ENCODE measurements at places on chromosomes 4 and X.
A peak's percentile ranks its signal among the peaks of the same experiment; 100 is the strongest.

- DNase-seq = no peak
Observed at GRCh38 chrX:3811331-3812311, 98.2 kb upstream of the PRKX start.

DNA sequence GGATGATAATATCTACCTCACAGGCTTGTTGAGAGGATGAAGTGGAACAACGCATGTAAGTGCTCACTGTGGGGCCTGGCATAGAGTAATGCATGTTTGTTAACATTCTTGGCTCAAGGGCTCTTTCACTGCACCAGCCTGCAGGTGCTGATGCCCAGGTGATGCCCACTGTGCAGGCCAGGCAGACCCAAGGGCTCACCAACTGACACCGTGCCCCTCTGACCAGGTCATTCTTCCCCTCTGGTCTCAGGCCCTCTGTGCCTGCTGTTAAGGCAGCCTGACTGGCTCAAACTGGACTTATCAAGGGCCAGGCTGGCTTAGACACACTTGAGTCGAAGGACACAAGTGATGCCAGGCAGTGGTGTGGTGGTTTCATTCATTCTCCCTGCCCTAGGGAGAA is 90.5 kb downstream of the PJA1 start:
- no peak for DNase-seq

DNA sequence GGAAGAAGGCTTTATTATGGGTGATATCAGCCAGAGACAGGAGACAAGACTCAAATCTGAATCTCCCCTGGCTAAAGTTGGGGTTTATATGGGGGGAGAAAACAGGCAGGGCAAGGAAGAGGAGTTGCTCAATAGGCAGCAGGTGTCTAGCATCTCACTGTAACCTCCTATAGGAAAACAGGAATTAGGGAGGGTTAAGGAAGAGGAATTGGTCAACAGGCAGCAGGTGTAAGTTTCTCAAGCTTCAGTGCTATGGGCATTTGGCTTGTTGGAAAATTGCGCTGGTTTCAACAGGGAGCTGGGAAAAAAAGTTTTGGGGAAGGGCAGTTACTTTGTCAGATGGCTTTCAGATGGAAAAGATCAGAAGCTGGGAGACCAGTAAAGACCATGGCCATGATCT is 206.4 kb downstream of the NWD2 start:
- DNase-seq = no peak

GRCh38 chr4:20760053-20760452 is 59.8 kb downstream of the PACRGL start:
- DNase-seq = no peak

DNA sequence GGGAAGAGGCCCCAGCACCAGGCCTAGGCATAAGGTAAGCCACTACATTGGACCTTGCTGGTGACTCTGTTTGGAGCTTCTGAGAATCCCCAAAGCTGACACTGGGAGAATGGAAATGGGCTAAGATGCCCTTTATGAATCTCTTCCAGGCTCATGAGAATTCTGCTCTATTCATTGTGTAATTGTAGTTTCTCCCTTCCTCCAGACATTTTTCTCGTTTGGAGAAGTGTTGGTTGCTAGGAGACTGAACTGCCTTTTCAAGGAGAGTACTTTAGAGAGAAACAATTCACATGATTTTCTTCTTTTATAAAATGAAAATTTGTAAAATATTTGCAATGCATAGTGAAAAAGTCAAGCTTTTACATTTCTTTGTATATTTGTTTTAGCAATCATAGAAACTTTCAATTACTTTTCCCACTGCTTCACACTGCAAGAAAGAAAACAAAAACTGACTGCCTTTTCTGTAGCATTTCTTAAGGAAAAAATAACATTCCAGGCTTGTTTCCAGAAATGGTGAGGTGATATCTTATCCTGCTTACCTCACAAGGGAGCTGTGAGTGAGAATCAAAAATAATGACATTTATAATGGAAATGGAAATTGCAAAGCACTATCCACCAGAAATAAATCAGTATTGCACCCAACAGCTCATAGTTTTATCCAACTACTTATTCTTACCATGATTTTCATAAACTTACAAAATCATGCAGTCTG is 24.9 kb upstream of the DCHS2 start:
- no peak for DNase-seq

DNA sequence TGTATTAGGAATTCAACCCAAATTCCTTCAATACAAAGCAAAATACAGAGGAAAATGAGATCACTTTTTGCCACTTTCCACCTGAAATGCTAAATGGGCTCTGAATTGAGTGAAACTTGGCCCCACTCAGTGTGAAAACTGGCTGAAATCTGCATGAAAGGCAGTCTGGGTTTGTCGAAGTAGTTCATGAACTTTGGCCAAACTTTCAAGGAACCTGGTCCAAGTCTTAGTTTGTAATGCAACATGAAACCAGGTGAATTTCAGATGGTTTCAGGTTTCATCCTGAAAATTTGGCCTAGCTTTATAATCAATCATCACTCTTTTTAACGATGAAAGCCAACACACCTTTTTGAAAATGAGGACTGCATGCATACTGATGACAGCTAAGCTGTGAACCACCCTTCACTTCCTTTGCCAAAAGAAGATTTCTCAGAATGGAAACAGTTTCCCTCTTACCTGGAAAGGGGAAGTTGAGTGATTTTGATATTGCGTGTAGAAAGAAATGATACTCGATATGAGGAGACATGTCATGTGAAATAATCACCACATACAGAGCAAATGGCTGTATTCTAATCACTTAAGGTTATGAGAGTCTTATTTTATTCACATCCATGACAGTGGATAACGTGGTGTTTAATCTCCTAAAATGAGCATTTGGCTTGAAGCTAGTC is 209.9 kb upstream of the ETNPPL start:
- no peak for DNase-seq

GRCh38 chr4:47031011-47031678 is at the start of gene GABRB1:
Gene GABRB1, plus strand, starts transcription at chr4:47031567.
- peak; percentile 75 for DNase-seq

DNA sequence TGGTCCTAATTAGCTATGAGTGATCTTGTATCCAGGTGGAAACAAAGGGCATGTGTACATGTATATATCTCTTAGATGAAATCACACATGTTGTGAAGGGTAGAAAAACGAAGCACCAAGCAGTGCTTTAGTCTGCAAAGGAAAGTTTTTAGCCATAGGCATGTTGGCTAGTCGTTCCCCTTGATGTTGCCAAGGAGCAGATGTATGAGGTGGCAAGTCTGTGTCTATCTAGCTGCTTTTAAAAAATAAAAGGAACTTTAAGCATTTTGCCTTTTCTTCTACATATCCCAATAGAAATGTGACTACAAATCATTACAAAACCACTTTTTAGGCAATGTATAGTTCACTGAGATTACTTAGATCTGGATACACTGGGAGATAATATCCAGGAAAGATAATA is 63.1 kb downstream of the NSUN7 start:
- DNase-seq = no peak

DNA sequence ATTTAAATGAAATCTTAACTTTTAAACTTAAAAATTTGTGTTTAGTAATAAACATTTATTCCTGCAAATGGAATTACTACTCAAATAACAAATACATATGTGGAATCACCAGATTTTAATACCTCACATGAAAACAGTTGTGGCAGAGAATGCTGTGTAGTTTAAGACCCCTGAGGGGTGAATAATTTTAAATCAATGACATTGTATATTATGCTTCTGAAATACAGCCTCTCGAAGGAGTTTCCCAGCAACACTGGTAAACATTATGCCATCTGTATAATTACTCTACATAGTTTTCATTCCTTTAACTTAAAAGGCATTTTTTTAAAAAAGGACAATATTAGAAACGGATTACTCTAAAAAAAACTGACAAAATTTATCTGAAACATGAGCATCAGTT is 2313.3 kb downstream of the ARAP2 start:
- no peak for DNase-seq

GRCh38 chr4:82797405-82798111 is 1.0 kb downstream of the SCD5 start:
- no peak for DNase-seq

GRCh38 chr4:71540749-71541269 is 202.0 kb downstream of the SLC4A4 start:
- no peak for DNase-seq

GRCh38 chr4:185682236-185682635 is 129.8 kb downstream of the SORBS2 start:
- DNase-seq = no peak

Measured in type B pancreatic cell (in vitro differentiated cells).